Camera-type eye (tissue), 1 donor: ENCODE measurements at places on chromosomes 6 and 20. TPM values are rescaled to one million over a fixed set of nuclear protein-coding genes. Genes with fewer than 3 reads are reported as not detected.

The SAMD3 gene
- 7.9 TPM for total RNA-seq

The THBS2 gene
- total RNA-seq, result 132 TPM

The NRSN1 gene
- 12.5 TPM for total RNA-seq

The HLA-DRA gene
- 40.0 TPM for total RNA-seq

The CNKSR3 gene
- total RNA-seq, result 12.1 TPM

The OLIG3 gene
- not detected for total RNA-seq

The GNAS-AS1 gene
- total RNA-seq, result 1.8 TPM

The TMX4 gene
- total RNA-seq, result 101 TPM

The C4A gene
- total RNA-seq, result 29.9 TPM

The MTFR2 gene
- total RNA-seq, result 1.1 TPM

The OR2H2 gene
- not detected for total RNA-seq

The BCKDHB gene
- total RNA-seq, result 43.3 TPM

The NNAT gene
- 237 TPM for total RNA-seq

The PPP1R14C gene
- 5.1 TPM for total RNA-seq

The RIPPLY2 gene
- total RNA-seq, result 2.7 TPM

The TXLNB gene
- 13.7 TPM for total RNA-seq

The KCNB1 gene
- total RNA-seq, result 21.7 TPM

The IP6K3 gene
- total RNA-seq, result 3.7 TPM

The LY6G5C gene
- total RNA-seq, result 1.9 TPM

The DSP gene
- total RNA-seq, result 98.2 TPM

The CLPSL1 gene
- not detected for total RNA-seq

The FOXF2 gene
- 18.0 TPM for total RNA-seq

The IGF2R gene
- total RNA-seq, result 94.5 TPM

The EYS gene
- total RNA-seq, result 230 TPM

The ME1 gene
- 17.9 TPM for total RNA-seq

The BTN1A1 gene
- not detected for total RNA-seq

The TUBB1 gene
- 3.7 TPM for total RNA-seq
